ENCODE measurements at places on chromosomes 7 and 10.

GRCh38 chr10:101922846-101923245 lies 79.2 kb upstream of the KCNIP2 start:
- DNase-seq, result no peak

GRCh38 chr7:2437136-2437535 lies 33.7 kb downstream of the CHST12 start:
- DNase-seq, result no peak

DNA sequence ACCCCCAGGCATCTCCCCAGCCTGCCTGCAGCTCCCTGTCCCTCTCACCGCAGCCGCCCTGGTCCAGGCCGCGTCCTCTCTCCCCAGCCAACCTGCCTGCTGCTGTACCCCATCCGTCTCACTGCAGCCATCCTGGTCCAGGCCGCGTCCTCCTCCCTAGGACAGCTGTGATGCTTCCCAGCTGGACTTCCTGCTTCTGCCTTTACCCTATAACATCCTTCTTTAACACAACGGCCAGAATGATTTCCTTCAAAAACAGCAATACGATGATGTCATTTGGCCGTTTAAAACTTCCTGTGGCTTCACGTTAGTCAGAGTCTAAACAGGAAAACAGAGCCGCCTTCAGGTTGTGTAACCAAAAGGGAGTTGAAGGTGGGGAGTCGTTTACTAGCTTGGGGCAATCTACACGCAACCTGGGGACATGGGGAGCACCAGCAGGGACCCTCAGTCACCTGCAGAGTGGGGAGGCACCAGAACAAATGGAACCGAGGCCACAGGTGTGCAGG lies 32.2 kb upstream of the ZFAND2A start:
- no peak for DNase-seq

DNA sequence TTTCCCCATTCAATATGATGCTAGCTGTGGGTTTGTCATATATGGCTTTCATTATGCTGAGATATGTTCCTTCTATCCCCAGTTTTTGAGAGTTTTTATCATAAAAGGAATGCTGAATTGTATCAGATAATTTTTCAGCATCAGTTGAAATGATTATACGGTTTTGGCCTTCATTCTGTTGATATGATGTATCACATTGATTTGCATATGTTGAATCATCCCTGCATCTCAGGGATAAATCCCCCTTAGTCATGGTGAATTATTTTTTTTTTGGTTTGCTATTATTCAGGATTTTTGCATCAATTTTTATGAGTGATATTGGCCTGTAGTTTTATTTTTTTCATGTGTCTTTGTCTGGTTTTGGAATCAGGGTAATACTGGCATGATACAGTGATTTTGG lies 1152.3 kb upstream of the C7orf33 start:
- DNase-seq, result no peak

GRCh38 chr7:16421333-16422102 lies at the start of gene CRPPA:
Gene CRPPA, minus strand, starts transcription at chr7:16421538. Its CDS starts 216 bp downstream, at chr7:16421322.
- no peak for DNase-seq

Data from cerebellar nuclear complex (tissue), 1 donor.